ENCODE measurements at places on chromosomes 1 and 21.
A peak's percentile ranks its signal among the peaks of the same experiment; 100 is the strongest.

DNA sequence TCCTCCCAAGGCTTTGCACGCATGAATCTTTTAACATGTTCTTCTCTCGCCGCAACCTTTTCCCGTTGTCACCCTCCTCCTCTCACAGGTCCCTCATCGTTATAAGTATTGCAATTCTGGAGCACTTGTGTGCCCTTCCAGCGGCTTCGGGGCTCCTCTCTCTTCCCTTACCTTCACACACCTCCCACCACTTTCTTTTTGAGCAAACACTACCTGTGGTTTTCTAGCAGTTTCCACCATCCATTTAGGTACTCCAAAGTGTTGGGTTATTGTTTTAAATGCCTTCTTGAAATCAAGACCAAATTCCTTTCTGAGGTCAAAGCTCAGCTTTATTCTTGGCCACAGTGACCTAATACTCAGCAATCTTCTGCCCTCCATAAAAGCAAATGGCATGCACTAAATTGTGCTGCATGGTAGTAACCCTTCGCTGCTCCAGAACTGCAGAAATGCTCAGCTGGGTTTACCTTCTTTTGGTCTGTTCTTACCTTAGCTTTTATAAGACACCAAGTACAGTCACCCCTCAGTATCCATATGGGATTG lies 472.4 kb downstream of the SETD4 start:
- DNase-seq = no peak

- DNase-seq = no peak
These were observed 55.6 kb upstream of the GCLM start for GRCh38 chr1:93964777-93965200.

DNA sequence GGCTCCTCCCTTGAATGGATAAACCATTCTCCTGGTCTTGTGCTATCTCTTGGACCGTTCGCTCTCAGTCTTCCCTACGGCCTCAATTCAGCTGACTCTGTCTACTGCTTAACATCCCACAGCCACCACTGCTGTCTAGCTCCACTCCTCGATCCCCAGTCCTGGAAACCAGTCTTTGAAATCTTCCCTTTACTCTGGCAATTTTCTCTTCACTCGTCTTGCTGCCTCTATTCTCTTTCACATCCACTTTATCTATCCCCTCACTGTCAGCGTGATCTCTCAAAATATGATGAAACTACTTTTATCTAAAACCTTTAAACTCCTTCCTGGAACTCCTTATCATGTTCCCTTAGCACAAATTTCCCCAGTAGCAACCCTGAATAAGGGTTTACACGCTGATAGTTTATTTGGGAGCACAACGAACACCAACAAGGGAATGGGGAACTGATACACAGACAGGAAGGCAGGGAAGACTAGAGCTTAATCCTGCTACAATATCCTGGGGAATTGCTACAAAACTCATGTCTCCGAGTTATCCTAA lies 131.6 kb upstream of the SAMSN1 start:
- no peak for DNase-seq

GRCh38 chr1:58854576-58854975 lies 70.7 kb upstream of the JUN start:
- DNase-seq = no peak

GRCh38 chr1:13498553-13498952 lies 15.2 kb downstream of the LRRC38 start:
- DNase-seq = no peak

- DNase-seq = no peak
These were observed 9.7 kb upstream of the CTSS start for GRCh38 chr1:150775276-150775675.

GRCh38 chr1:23091545-23091944 lies 72.3 kb downstream of the KDM1A start:
- DNase-seq = no peak

- no peak for DNase-seq
These were observed 92.0 kb downstream of the VWA5B1 start for GRCh38 chr1:20382711-20383110.

GRCh38 chr1:77797991-77798390 lies 18.5 kb downstream of the MIGA1 start:
- DNase-seq = no peak

GRCh38 chr1:26351590-26352337 lies 2.2 kb downstream of the CRYBG2 start:
- no peak for DNase-seq

- DNase-seq = peak; percentile 55
These were observed 42.6 kb downstream of the CD34 start for GRCh38 chr1:207868251-207868773.

DNA sequence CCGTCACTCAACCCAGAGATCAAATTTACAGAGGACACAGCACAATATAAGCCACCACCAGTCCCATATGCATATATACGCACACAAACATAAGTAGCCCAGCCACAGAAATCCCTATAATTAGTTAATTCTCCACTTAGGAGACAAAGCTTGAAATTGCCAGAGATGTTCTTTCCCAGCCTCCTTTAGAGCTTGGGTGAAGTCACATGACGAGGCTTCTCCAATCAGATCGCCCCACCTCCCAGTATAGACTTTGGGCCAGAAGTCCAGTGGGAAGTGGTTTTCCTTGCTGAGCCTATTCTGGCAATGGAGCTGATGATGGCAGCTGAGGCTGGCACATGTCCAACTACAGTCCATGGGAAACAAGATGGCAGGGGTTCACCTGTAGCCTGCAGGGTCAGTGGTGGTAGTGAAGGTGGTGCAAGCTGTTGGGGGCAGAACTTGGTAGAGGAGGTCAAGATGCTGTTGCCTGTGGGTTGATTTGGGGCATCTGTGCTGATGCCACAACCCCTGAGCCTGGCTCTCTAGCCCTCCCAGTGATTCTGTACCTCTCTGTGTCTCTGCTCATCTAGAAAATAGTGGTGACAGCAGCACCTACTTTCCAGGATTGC lies 535.9 kb downstream of the MATN1 start:
- DNase-seq = no peak

DNA sequence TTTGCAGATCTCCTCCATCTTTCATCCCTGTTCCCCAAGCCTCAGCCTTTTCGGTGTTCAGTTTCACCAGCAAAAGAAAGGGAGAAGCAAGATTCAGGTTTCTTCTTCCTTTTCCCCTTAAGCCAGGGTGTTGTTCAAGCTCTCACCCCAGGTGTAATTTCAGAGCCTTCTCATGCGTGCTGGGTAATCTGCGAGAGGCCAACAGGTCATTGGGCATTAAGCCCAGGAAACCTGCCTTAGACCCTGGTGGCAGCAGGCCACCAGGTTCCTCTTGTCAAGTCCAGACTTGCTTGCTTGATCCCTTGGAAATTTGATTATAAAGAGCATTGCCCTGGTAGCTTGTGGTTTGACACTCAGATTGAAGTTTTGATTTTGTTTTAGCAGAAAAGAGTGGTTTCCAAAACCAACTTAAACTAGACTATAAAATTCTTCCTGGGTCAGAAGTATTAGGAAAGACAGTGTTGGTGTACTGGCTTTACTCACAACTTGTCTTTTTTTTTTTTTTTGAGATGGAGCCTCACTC lies 6.9 kb downstream of the AKR1A1 start:
- no peak for DNase-seq

DNA sequence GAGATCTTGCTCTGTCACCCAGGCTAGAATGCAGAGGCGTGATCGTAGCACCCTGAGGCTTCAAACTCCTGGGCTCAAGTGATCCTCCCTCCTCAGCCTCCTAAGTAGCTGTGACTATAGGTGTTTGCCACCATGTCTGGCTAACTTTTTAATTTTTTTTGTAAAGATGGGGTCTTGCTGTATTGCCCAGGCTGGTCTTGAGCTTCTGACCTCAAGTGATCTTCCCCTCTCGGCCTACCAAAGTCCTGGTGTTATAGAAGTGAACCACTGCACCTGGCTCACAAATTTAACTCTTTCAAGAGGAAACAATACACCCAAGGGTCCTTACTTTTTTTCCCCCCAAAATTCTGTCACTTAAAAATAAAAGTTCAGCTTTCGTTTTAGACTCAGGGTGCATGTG lies 62.3 kb downstream of the GALNT2 start:
- no peak for DNase-seq

DNA sequence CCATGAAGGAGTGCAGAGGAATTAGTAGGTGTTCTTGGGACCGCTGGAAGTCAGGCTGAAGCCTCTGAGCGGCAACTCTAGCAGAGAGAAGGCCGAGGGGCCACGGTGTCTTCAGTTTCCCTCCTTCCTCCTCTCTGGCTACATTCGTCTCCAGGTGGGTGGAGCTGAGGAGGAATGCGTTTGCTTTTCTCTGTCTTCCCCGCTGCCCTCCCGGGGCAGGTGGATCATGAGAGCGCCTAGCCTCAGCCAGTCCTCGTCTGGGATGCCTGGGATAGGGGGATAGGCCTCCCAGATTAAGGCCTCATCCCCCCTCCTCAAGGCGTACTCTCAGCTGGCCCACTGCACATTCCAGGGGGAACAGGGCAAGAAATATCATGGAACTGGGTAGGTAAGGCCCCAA lies 7.5 kb upstream of the GOLT1A start:
- no peak for DNase-seq

- DNase-seq = no peak
These were observed 64.0 kb upstream of the BCL10 start for GRCh38 chr1:85340427-85340826.

DNA sequence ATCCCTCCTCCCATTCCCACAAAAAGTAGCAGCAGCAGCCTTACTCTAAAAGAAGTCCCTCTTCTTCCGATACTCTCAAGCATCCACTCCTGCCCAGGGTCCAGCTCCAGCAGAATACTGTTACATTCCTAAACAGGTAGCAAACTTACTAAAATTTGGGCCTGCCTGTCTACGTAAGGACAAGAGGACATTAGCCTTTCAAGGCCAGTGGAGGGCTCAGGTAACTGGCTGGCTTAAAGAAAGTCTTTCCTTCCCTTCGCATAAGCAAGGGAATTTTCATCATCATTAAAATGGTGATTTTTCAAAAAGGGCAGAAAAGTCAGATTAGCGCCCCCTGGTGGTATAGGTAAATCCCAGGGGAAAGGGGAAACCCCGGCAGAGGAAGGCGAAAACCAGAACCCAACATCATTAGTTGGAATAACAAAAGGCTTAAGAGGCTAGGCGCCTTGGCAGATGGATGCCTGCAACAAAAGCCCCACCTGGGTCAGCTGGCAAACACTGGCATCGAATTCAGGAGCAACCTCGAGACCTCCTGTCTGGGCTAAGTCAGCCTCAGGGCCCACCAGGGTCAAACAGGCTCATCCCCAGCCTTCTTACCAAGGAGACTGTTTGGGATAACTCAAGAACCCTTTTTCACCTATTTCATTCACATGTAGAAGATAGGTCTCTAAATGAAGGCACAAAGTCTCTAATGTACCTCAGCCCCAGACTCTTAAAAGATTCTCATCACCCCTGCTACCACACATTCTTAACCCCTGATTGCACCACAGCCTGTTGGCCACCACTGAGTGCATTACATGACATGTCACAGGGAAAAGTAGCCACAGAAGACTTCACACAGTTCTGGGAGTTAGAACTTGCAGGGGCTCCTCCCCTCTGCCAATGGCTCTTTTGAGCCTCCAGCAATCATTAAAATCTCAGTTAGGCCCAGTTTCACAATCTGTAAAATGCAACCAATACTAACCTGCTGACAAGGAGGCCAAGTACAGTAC lies 36.7 kb downstream of the ERI3 start:
- peak; percentile 41 for DNase-seq

- DNase-seq = no peak
These were observed 121.2 kb upstream of the SGIP1 start for GRCh38 chr1:66412704-66413103.

DNA sequence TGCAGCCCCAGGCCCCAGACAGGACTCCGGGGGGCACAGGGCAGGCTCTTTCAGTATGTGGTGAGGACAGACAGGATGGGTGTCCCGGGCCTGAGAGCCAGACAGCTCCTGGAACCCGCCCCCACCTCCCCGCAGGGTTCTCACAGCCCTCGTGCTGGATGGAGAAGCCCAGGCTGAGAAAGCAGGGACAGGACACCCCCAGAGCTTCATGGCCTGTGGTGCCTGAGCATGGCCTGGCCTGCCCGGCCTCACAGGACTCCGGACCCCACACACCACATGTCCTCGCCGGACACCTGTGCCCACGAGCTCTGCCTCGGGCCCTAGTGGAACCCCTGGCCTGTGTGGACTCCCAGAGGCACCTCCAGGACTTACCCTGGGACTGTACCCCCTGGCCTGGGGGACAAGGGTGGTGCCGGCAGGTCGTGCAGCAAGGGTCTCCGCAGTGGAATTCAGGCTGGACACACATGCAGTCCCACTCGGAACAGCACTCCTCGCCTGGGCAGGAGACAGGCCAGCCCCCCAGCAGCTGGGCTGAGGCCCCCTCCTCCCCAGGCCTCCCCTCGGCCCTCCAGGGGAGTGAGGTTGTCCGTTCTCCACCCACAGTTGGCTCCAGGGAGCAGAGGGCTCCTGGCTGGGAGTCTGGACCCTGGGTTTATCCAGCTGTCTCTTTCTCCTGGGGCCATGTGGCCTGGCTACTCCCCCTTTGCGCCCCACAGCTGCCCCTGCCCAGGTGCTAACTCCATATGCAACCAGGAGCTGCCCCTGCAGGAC lies 1.2 kb downstream of the TNFRSF18 start:
- DNase-seq = peak; percentile 54

DNA sequence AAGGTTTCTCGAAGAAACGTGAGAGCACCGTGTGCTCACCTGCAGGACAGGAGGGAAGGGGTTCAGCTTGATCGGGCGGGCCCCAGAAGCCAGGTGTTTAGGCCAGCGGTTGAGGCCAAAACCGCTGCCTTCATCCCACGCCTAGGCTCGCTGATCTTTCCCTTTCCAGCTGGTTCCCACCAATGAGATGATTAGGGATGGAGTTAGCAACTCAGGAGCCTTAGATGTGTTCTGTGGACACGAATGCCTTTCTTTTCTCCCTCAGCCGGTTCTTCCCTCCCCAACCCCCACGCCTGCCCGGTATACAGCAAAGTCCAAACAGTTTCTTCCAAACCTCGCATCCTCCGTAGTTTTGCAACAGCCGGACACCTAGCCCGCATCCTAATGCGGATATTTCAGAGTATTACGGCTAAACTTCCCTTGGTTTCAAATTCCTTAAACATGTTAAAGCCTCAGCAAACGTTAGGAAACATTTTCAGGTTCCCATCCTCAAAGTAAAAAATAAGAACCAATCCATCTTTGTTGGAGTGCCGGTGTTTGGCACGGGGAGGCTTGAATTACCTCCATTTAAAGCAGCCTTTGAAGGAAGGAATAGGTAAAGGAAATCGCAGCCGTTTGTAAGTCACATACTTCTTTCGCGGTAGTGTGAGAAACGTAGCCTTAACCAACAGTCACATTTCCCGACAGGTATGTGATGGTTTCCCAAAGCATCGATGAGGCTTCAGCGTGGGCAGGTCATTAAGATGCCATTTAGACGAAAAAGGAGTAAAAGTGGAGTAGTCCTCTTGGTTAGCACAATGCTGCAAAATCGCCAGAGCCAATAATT lies 1.1 kb downstream of the LRRC8C start:
- no peak for DNase-seq

GRCh38 chr21:23488245-23488644 lies 2119.0 kb downstream of the MRPL39 start:
- no peak for DNase-seq

GRCh38 chr1:90561103-90561783 lies 155.9 kb downstream of the BARHL2 start:
- DNase-seq = no peak

GRCh38 chr21:17784180-17784598 lies 35.0 kb downstream of the C21orf91 start:
- no peak for DNase-seq
